ENCODE measurements at places on chromosomes 7 and 10. TPM values are rescaled to one million over a fixed set of nuclear protein-coding genes. Genes with fewer than 3 reads are reported as not detected.

GRCh38 chr7:105019269-105019668, 5.3 kb downstream of the KMT2E start:
- no peak for DNase-seq

GRCh38 chr10:79107736-79108264, 39.0 kb downstream of the ZMIZ1 start:
- no peak for DNase-seq

The HOXA9 gene
- not detected for total RNA-seq

The EVX1 gene
- not detected for total RNA-seq

The HOXA1 gene
- 0.08 TPM for total RNA-seq

All from left lobe of liver (tissue), 2 donors.